ENCODE measurements at places on chromosomes 6 and 20.

- no peak for DNase-seq
Measured at GRCh38 chr20:11852189-11852588, 65.5 kb upstream of the BTBD3 start.

DNA sequence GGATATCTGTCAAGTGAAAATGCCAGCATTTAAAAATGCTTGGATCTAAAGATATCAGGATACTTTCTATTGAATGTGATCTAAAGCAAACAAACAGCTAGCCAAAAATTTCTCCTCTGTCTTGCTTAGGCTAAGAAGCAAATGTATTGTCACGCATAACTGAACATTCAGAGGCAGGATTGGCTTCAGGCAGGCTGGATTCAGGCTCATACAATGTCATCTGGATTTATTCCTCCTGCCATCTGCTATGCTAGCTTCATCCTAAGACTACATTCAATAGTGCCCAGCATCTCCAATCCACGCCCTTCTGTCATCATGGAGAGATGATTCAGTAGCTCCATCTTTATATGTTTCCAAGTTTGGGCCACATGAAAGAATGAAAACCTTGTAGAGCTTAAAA, 27.1 kb downstream of the PFDN4 start:
- DNase-seq: no peak

DNA sequence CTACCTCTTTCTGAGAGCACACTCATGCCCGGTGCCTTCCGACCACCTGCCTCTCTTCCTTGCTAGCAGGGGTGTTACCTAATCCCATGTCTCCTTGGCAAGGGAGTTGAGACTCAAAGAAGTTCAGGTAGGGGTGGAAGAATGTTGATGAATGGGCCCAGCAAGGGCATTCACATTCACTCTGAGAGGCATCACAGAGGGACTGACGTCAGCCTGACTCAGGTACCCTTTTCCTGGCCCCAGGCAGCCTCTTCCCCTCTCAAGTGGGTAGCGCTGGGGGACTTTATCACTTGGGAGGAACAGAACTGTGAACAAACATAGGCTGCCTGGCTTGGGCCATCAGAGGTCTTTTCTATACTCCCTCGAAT, 35.3 kb downstream of the HM13 start:
- no peak for DNase-seq

- DNase-seq: peak; percentile 49
Measured at GRCh38 chr6:157381631-157382621, 936 bp downstream of the ZDHHC14 start.

GRCh38 chr6:93344333-93344835, 75.0 kb downstream of the EPHA7 start:
- DNase-seq: no peak

GRCh38 chr6:142913036-142913510, 31.9 kb downstream of the HIVEP2 start:
- DNase-seq: no peak

DNA sequence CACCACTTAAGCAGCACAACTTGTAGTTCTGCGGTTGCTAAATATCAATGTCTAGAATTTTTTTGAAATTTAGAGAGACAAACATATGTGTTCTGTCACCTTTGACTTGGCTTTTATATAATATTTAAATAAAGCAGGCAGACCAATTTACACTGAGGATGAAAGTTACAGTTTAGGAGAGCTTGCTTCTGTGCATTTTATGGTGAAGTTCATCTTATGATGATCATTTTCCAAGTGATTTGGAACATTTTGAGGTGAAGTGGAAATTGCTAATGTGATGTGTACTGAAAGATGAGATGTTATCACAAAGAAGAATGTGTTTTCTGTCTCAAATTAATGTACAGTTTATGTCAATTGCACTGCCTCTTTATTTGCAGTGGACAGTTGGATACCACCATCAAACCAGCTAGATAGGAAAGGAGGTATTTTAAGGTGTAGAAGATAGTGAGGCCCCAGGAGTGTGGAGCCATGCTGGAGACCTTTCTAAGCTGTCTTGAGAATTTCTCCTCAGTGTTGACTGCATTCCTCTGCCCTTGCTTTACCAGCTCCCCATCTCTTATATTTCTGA, 461.9 kb downstream of the UTRN start:
- DNase-seq: no peak

- DNase-seq: peak; percentile 32
Measured at GRCh38 chr6:165850434-165851019, 187.5 kb upstream of the PDE10A start.

- no peak for DNase-seq
Measured at GRCh38 chr6:139572001-139572400, 197.6 kb upstream of the CITED2 start.

DNA sequence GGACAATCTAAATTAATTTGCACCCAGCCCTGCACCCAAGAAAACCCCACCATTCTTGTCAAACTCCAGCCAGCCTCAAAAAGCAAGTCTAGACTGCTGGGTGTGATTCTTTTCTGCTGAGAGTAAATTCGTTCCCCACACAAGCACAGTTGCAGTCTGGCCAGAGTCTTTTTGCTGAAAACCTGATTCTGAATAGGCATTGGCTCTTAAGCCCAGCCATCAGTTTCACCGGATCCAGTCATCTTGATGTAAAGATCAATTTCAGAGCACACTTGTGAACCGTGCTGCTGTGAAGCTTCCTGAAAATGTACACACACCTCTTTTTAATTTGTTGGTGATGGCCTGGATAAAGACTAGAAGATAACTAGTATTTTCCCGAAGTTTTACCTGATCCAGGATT, 159.4 kb upstream of the GGTLC1 start:
- DNase-seq: no peak

DNA sequence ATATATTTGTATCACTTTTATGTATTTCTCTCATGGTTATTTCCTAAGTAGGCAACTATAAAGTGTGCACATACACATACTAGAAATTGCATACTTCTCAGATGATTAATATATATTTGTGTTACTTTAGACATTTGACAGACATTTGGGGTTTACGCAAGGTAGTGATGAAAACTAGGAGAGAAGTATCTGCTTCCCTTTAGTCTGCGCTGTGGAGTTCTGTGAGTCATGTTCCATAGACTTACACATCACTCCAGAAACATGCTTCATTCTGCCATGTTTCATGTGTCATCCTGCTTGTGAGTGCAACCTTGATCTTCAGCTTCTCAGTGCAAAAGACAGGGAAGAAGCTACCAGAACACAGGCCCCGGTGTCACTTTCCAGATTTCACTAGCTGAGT, 200.7 kb upstream of the BMP2 start:
- no peak for DNase-seq

- peak; percentile 20 for DNase-seq
Measured at GRCh38 chr6:235763-236360, 56.4 kb upstream of the DUSP22 start.

DNA sequence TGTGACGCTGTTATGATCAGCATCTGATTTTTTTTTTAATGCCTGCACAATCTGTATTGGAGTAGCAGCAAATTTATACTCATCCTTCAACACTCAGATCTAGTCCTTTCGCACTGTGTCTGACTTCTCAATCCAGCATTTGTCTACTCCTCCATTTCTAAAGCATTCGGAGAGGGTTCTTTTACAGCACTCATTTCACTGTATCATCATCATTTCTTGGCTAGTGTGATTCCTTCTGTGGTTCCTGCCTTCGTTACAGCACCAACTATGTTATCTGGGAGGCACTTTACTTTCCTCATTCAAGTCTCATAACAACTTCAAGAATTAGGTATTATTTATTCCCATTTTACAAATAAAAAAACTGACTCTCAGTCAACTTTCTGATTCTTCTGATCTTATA, 18.0 kb downstream of the NUDT3 start:
- DNase-seq: no peak

DNA sequence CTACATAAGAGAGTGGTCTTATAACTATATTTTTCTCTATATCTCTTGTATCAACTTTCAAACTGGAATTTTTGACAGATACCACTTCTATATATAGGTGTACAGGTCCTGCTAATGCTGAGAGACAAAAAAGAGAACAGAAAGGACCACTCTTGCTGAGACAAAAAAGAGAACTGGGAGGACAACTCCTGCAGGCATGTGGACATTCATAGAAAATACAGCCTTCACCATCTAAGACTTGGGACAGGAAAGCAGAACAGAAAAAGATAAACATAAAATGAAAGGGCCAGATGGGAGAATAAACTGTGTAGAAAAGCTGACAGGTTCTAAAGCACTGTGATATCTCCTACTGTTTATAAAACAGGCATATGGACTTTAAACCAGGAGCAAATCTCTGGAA, 541.0 kb upstream of the ADGRB3 start:
- no peak for DNase-seq

DNA sequence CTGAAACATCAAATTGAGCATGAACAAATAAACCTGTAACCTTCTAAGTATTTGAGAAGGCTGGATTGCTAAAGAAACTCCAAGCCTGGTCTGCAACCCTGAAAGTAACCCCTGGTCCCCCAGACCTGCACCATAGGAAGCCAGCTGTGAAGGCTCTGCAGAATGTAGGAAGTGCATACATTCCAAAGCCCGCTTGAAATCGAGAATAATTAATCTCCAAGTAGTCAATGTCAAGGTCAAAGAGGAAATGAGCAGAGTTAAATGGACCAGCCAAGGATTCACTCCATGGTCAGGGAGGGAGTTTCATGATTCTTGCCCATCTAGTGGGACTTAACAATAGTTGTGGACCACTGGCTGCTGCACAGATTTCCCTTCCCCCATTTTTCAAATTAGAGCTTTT, 107.6 kb upstream of the RNF24 start:
- DNase-seq: no peak

DNA sequence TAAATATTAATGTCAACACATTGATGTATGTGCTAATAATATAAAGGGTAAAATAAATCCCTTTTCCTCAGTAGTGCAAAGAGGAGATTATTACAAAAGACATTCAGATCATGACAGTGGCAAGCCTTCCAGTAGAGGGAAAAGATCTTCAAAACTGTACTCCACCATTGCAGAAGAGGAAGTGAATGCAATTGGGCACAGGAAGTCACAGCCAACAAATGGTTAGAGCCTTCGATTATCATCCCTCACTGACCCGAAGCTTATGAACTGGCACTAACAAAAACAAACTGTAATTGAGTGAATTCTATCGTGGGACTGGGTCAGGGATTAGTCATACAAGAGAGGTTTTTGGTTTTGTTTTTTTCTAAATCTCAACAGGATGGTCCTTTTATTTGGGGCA, 39.3 kb upstream of the SCGN start:
- no peak for DNase-seq

- DNase-seq: no peak
Measured at GRCh38 chr6:118736440-118736839, 85.0 kb upstream of the CEP85L start.
